Thymus (tissue), 14 donors: ENCODE measurements at places on chromosomes 6 and 20.

GRCh38 chr6:8758412-8758811 lies 323.1 kb upstream of the SLC35B3 start:
- H3K27ac ChIP-seq = no peak overlapping the region
- H3K27me3 ChIP-seq = no peaks in the 10 kb centered on the region
- no peaks in the 10 kb centered on the region for H3K4me1 ChIP-seq

DNA sequence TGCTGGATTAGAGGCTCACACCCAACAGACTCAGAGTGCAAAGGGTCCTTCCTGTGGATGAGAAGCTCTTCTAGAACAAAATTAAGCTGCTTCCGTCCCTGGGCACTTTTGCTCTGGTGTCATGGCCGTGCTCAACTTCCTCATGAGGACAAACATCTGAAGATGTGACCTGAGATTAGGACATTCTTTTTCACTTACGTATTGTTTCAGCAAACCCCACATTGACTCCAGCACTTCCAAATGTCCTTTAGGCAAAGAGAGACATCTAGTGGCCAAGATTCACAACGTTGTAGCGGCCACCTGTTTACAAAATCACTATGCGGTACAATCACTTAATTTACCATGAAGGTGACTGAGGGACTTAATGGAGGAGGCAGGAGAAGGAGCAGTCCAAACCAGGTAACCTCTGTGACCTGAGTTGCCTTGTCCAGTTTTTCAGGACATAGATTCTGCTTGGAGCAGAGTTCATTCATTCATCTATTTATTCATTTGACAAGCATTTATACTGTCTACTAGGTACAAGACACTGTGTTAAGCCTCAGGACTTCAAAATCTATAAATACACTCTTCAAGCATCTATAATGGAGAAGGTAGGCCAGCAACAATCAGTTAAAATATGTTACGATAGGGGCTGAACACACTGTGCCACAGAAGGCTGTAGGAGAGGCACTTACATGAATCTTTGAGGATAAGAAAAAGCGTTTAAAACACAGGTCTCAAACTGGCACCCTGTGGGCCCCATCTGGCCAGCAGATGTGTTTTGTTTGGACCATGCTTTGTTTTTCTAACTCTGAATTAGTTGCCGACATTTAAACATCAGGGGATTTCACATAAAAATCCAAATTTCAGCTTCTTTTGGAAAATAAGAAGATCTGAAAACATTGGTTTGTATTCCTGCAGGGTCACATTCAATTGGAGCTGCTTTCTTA lies 5.6 kb upstream of the ADGRF1 start:
- DNase-seq = peak; percentile 52
- no peaks in the 10 kb centered on the region for H3K27me3 ChIP-seq
- H3K27ac ChIP-seq = no peak overlapping the region
- no peak overlapping the region for H3K4me3 ChIP-seq
- H3K4me1 ChIP-seq = peaks cover 3% of the 10 kb centered on the region

GRCh38 chr6:34671801-34672656 lies 24.5 kb downstream of the ILRUN start:
- no peaks in the 10 kb centered on the region for H3K36me3 ChIP-seq
- DNase-seq = no peak
- no peaks in the 10 kb centered on the region for H3K27me3 ChIP-seq
- H3K4me3 ChIP-seq = no peak overlapping the region

DNA sequence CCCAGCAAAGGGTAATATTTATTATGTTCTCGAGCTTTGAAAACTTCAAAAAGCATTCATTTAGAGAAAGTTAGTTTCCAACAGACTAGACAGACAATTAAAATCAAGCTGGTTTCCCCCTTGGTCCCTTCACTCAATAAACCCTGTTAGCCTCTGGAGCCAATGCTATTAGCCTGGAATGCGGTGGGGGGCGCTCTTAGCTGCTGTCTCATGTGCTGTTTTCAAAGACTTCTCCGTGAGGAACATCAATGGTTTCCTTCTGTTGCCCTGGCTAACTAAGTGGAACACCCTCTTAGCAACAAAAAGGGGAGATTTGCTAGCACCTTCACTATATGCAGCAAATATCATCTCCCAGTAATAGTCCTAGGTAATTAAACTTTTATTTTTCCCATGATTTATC lies 86.4 kb downstream of the LY86 start:
- no peaks in the 10 kb centered on the region for H3K27me3 ChIP-seq
- peaks cover 5% of the 10 kb centered on the region for H3K4me1 ChIP-seq
- DNase-seq = no peak
- no peaks in the 10 kb centered on the region for H3K36me3 ChIP-seq
- H3K27ac ChIP-seq = no peak overlapping the region

GRCh38 chr6:130200020-130200419 lies 22.7 kb downstream of the SAMD3 start:
- no peaks in the 10 kb centered on the region for H3K36me3 ChIP-seq
- DNase-seq = no peak
- H3K27ac ChIP-seq = no peak overlapping the region

DNA sequence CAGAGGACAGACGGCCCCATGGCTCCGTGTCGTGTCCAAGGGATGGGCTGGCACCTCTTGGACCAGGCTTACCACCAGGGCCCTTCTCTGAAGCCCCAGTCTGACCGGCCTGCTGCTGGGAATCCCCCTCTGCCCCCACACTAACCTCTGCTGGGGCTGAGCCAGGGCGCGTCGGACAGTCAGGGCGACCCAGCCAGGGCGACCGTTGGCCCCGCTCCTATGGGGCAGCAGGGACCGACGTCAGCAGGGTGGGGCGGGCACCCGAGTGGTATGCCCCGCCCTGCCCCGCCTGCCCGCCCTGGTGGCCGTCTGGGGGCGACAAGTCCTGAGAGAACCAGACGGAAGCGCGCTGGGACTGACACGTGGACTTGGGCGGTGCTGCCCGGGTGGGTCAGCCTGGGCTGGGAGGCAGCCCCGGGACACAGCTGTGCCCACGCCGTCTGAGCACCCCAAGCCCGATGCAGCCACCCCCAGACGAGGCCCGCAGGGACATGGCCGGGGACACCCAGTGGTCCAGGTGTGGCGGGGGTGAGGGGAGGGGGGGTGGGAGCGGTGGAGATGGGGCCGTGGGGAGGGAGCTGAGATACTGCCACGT lies at the start of gene SLC17A9:
Gene SLC17A9, plus strand, starts transcription at position 337 of the 595 bp plus-strand sequence. Its CDS starts 122 bp downstream, at position 459.
- H3K27me3 ChIP-seq = no peaks in the 10 kb centered on the region
- DNase-seq = no peak
- peak within 1 kb of the TSS; percentile 33 for H3K4me3 ChIP-seq
- H3K4me1 ChIP-seq = peaks cover 24% of the 10 kb centered on the region

DNA sequence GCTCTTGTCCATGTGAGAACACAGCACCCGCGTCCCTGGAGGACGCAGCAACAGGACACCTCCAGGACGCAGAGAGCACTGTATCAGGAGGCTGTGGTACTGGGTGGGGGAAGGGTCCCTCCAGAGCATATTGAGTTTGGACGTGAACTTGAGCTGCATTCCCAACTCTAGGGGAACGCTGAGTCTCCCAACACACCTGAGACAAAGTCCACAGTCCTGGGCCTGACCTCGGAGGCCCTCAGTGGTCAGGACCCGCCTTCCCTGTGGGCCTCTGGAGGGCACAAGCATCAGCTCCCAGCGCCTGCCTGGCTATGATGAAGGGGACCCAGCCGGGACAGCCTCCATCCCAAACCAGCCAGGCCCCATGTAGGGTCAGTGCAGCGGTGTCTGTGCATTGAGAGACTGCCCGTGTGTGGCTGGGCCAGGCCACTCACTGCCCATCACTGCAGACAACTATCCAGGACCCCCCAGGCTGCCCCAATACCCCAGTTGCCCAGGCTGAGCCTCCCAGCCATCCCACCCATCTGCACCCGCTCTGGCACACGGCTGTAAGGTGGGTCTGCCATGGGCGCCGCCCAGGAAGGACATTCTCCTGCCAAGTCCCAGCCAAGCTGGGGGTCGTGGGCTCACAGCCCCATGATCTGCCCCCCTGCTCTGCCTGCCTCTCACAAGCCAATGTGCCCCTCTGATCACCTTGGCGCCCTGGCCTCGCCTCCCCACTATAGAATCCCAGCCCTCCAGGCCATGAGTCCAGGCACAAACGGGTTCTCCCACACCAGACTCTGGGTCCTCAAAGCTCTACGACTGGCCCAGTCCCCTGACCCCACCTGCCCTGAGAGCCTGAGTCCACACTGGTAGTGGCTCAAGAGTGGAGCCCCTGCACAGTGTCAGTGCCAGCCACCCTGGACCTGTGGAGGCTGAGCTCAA lies 115.7 kb downstream of the TAF4 start:
- H3K4me1 ChIP-seq = no peaks in the 10 kb centered on the region
- H3K27me3 ChIP-seq = peaks cover 2% of the 10 kb centered on the region
- DNase-seq = no peak
- no peaks in the 10 kb centered on the region for H3K36me3 ChIP-seq

- peaks cover 39% of the 10 kb centered on the region for H3K4me1 ChIP-seq
- H3K36me3 ChIP-seq = no peaks in the 10 kb centered on the region
- H3K27me3 ChIP-seq = no peaks in the 10 kb centered on the region
- H3K4me3 ChIP-seq = peak overlapping the region; percentile 5
- peak overlapping the region; percentile 86 for H3K27ac ChIP-seq
- no peak for DNase-seq
Measured at GRCh38 chr20:44217342-44218092, 6.9 kb upstream of the OSER1 start.
